ENCODE measurements at places on chromosomes 1 and 21. TPM values are rescaled to one million over a fixed set of nuclear protein-coding genes. Genes with fewer than 3 reads are reported as not detected.

DNA sequence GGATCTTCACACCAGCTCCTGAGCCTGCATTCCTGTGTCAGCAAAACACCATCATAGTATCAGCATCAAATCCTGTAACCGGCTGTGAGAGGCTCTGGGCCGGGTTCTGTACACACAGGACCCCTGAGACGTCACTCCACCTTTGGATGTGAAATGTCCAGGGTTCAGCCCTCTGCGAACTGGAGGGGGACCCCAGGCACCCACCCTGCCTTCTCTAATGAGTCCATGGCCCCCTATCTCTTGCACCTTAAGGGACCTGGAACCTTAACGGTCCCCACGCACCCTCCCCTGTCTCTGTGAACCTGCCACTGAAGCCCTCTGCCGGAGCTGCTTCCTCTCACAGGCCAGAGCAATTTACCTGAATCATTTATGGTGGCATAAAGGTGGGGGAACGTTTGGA is 257.8 kb downstream of the NPHP4 start:
- DNase-seq: no peak

- DNase-seq: no peak
Observed at GRCh38 chr1:185568155-185569123, 165.8 kb upstream of the HMCN1 start.

DNA sequence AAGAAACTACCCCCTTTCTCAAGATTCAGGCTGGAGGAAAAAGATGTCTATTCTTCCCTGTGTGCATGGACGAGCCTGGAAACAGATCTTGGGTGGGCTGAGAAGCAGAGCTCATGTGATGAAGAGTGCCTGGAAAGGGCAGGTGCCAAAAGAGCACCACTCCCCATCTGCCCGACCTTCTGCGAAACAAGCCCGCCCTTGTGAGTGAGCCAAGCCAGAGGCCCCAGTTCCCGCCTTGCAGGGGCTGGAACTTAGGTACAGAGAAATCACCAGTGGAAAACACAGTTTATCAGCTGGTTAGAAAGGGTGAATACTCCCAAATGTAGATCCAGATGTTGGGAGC is 26.7 kb upstream of the A3GALT2 start:
- no peak for DNase-seq

DNA sequence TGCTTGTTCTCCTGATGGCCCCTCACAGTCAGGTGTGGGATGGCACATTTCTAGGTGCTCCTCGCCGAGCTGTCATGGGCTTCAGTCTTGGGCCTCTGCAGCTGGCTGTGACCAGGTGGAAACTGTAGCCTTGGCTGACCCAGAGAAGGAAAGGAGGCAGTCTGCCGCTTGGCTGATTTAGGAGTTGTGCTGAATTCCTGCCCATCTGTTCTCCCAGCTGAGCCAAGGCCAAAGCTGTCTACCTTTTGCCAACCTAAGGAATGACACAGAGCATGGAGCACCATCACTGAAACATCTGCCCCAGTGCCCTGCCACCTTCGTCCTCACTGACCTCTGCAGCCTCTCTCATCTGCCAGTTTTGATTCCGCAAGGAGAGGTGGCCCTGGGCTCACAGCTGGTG is 27.9 kb downstream of the UTP25 start:
- DNase-seq: no peak

DNA sequence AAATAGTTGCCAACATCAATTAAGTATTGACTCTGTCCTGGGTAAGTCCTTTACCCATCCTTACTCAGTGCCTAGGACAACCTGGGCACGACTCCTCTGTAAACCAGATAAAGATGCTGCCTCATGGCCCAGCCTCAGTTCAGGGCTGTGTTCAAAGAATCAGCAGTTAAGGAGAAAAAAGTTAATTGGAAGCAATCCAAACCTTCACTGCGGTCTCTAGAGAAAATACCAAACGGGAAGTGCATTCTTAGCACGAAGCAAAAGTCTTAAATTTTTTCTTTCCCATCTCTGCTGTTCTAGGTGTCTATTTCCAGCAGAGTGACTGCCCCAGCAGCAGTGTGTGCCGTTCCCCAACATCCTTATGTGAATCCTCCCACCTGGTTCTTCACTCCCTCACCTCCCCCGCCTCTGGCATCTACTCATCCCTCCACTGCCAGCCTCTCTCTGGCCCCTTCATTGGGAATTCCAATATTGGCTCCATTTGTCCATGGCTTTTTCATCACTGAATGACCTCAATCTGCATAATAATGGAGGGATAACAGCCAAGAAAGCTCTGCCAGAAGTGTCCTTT is 23.2 kb downstream of the KANK4 start:
- DNase-seq: peak; percentile 56

GRCh38 chr1:174938281-174939007 is 61.3 kb upstream of the CACYBP start:
- peak; percentile 66 for DNase-seq

DNA sequence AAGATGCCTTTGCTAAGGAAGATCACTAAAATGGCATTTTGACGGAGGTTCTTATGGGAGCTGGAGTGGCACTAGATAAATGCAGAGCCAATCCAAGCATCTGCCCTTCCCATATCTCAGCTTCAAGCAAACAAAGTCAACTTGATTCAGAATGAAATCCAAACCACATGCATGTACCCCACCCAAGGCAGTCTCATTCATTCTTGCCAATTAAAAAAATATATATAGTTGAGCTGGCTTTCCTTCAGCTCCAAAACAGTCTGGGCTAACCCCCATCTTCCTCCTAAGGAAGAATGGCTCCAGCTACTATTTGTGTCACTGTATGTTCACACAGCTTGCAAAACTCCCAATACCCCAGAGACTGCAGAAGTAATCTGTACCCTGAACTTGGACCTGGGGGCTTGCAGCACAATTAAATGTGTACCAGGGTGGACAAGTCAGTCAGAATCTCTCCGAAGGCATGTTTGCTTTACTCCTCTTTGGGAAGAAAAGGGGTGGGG is 35.4 kb downstream of the GPR3 start:
- no peak for DNase-seq

DNA sequence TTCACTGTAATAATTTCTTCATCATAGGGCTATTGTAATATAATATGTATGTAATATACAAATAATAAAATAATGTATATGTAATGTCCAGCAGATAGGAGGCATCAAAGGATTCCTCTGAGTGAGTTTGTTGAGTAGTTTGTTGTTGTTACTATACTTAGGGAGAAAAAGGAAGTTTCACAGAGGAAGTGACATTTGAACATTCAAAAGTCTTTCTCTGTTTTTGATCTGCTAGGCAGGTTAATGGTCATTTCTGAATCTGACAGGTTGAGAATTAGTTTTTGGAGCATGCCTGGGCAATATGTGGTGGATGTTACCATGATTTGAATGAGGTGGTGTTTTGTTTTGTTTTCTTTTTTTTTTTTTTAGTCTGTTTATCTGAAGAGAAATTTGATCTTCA is 102.1 kb downstream of the NRDC start:
- DNase-seq: no peak

GRCh38 chr1:206143537-206144172 is 26.5 kb upstream of the AVPR1B start:
- DNase-seq: peak; percentile 73

GRCh38 chr1:53543130-53543777 is 84.1 kb downstream of the DMRTB1 start:
- no peak for DNase-seq

- no peak for DNase-seq
Observed at GRCh38 chr1:107981277-107981676, 16.3 kb upstream of the VAV3 start.

DNA sequence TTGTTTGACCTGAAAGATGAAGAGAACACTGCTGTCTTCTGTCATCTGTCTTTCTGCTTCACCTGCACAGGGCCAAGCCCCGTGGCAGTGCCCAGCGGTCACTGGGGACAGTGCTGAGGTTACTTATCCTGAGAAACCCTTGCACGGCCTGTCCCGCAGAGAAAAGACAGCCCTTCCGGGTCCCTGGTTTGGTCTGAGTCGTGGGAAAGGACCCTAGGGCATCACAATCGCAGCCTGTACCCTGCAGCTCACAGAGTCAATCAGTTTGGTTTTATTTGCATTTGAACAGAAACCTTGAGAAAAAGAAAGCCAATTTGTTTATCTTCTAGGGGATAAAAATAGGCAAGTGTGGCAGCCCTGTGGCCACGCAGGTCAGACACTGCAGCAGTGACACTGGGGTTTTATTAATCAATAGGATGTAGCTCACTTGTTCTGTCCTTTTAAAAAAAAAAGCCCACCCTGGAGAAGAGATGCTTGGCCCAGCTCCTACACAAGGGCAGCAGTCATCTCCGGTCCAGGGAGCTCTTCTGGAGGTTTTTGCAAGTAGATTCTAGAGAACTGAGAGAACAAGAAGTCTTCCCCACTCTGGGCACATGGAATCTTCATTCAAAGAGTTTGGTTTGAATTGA is 120.0 kb downstream of the PEX14 start:
- no peak for DNase-seq

DNA sequence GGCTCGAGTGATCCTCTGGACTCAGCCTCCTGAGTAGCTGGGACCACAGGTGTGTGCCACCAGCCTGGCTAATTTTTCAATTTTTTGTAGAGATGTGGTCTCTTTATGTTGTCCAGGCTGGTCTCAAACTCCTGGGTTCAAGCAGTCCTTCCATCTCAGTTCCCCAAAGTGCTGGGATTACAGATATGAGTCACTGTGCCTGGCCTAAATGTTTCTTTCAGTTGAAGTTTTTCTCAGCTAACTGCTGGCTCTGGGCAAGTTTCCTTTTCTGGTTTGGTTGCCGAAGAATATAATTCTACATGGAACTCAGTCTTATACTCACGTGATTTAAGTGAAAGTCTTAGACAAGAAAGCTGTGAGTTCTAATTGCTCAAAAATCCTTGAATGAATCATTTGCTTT is 57.0 kb downstream of the SASS6 start:
- DNase-seq: no peak

DNA sequence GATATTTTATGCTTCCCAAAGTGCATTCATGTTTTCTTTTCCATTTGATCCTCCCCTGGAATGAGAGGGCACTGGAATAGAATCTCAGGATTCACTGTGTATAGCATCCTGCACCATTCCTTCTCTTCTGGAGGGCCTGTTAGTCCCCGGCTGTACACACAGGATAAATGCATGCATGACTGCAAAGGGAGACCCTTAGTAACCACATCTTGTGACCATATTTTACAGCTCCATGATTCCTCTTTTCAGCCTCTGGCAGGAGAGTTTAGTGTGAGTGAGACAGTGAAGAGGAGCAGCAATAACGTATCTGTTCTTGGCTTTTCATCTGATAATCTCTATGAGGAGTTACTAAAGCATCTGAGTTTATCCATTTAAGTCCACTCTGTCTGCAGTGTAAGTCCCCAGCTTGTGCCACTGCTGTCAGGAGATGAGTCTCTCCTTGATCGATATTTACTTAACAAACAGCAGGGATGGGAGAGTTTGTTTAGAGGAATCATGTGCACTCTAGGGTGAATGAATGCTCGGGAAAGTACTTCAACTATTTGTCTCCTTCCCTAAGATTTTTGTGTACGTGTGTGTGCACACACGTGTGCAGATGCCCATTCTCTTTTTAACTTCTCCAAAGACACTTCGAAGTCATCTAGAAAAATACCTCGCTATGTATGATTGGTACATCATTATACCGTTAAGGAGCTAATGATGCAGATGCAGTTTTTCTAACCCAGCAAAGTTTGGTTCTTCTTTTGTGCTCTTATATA is 41.1 kb downstream of the PROX1 start:
- no peak for DNase-seq

- DNase-seq: no peak
Observed at GRCh38 chr1:4743978-4744750, 89.8 kb downstream of the AJAP1 start.

Gene SPRR1A
- not detected for polyA plus RNA-seq

Gene GJA5
- polyA plus RNA-seq: 20.7 TPM

Gene C1QTNF12
- polyA plus RNA-seq: not detected

Gene NEK2
- 3.4 TPM for polyA plus RNA-seq

Gene TESK2
- polyA plus RNA-seq: 2.2 TPM

All from muscle of arm (tissue), 14 donors.